ENCODE measurements at places on chromosomes 4 and X.

GRCh38 chr4:64465263-64465662 is 56.0 kb upstream of the TECRL start:
- DNase-seq, result no peak

GRCh38 chr4:81509191-81509590 is 37.5 kb upstream of the RASGEF1B start:
- DNase-seq, result no peak

- DNase-seq, result no peak
These were observed 118.7 kb downstream of the FAT4 start for GRCh38 chr4:125433453-125433852.

DNA sequence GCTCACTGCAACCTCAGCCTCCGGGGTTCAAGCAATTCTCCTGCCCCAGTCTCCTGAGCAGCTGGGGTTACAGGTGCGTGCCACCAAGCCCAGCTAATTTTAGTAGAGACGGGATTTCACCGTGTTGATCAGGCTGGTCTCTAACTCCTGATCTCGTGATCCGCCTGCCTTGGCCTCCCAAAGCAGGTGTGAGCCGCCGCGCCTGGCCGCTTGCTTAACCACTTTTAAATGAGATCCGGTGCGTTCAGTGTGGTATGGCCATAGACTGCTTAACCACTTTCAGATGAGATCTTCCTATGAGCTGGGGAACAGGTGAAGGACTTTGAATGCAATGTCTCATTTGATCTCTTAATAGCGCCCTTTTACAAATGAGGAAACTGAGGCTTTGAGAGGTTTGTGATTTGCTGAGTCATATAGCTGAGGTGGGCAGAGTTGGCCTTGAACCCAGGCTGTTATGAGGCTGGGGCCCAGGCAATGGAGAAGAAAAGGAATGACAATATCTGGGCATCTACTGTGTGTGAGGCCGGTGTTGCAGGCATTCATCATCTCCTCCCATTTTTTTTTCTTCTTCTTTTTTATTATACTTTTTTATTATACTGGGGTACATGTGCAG is 41.9 kb upstream of the NSG1 start:
- DNase-seq, result no peak
